ENCODE measurements at places on chromosomes 11 and 22.

GRCh38 chr11:69958308-69958707, 119.8 kb upstream of the ANO1 start:
- DNase-seq: no peak

DNA sequence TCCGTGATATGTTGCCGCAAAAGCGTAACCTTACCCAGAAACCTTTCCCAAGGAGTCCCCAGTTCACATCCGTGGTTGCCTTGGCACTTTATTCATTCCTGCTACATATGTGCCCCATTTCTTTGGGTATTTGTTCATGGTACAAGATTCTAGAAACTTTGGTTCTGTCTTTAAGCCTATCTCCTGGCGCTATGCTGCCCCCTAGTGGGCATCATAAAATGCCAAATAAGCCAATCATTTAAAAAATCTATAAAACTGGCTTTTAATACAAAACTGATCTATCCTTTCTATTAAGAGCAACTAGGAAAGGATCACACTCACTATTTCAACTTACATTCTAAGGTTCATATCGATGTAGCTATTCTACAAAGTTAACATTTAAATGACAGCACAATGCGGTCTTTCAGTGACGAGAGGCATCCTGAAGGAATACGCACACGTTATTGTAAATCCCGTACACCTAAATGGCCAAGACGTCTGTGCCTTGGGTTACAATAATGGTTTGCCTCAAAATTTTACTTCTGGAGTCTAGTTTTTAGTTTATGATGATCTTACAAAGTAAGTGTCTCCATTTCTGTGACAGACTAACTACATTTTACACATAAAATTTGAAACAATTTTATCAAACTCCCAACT, 16.2 kb downstream of the PIWIL3 start:
- DNase-seq: peak; percentile 25

DNA sequence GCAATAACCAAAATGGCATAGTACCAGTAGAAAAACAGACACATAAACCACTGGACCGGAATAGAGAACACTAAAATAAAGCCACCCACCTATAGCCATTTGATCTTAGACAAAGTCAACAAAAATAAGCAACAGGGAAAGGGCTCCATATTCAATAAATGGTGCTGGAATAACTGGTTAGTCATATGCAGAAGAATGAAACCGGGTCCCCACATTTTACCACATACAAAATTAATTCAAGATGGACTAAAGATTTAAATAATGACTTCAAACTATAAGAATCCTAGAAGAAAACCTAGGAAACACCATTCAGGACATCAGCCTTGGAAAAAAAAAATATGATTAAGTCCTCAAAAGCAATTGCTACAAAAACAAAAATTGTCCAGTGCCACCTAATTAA, 30.1 kb upstream of the NOX4 start:
- no peak for DNase-seq

- no peak for DNase-seq
Measured at GRCh38 chr22:49969751-49970527, 9.4 kb downstream of the PIM3 start.

GRCh38 chr22:37193629-37194191, 5.7 kb upstream of the C1QTNF6 start:
- DNase-seq: no peak

- no peak for DNase-seq
Measured at GRCh38 chr11:44766972-44767278, 40.2 kb downstream of the TSPAN18 start.

DNA sequence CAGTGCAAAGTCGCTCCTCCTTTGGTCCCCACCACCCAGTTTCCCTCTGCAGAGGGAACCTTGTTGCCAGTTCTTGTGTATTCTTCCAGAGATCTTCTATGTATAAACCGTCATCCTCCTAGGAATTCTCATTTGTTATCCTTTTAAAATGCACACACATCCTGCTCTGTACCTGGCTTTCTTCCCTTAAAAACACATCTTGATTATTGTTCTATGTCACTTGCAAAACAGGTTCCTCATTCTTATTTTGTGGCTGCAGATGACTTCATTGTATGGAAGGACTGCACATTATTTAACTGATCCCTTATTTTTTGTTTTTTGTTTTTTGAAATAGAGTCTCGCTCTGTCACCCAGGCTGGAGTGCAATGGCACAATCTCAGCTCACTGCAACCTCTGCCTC, 26.6 kb upstream of the SYT7 start:
- no peak for DNase-seq

DNA sequence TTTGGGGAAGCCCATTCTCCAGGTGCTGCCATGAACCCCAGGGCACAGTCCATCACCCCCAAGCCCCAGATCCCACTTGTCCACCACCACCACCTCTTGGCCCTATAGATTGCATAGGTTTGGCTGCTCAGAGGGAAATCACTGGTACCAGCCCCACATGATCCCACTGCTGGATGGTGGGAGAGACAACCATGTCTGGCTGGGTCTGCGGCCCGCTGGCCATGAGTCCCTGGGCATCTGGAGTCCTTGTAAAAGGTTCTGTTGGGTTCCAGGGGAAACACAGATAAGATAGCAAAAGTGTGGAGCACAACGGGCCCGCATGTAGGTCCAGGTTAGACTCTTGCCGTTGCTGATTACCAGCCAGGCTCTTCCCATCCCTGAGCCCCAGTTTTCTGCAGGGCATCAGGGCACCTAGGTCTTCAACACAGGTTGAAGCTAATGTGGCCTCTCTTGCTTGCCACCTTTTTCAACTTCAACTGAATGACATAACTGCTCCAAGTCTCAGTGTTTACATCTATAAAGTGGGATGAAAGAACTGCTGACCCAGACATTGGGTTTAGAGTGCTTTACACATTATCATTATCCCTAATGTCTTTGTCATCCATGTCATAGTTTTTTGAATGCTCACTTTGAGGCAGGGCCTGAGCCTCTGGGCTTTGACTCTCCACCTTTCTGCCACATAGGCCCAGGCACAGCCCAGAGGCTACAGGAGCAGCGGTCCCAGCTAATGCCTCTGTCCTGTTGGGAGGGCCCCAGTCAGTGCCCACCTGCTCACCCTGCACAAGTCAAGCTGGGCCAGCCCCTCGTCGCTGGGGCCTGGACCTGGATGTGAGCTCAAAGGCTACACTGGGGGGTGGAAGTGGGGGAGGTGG, 1.0 kb upstream of the TANGO2 start:
- no peak for DNase-seq

DNA sequence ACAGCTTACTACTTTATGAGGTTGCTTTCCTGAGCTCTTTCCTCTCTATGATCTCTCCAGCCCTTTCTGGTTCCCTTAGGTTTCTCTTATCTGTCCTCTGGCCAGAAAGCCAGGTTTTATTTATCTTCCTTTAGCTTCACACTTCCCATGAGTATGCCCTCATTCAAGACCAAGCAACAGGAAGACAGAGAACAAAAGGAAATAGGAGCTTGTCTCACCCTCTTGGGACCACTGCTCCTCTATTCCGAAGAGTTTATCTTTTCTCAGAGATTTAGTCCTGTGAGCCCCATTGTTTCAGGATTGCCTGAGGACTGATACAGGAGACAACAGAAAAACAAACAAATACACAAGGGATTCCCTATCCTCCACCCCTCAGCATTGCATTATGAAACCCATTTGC, 62.4 kb upstream of the CCDC179 start:
- DNase-seq: no peak

GRCh38 chr11:11808992-11809615, 32.7 kb upstream of the USP47 start:
- DNase-seq: no peak

- no peak for DNase-seq
Measured at GRCh38 chr11:68524213-68524612, 63.7 kb downstream of the PPP6R3 start.

DNA sequence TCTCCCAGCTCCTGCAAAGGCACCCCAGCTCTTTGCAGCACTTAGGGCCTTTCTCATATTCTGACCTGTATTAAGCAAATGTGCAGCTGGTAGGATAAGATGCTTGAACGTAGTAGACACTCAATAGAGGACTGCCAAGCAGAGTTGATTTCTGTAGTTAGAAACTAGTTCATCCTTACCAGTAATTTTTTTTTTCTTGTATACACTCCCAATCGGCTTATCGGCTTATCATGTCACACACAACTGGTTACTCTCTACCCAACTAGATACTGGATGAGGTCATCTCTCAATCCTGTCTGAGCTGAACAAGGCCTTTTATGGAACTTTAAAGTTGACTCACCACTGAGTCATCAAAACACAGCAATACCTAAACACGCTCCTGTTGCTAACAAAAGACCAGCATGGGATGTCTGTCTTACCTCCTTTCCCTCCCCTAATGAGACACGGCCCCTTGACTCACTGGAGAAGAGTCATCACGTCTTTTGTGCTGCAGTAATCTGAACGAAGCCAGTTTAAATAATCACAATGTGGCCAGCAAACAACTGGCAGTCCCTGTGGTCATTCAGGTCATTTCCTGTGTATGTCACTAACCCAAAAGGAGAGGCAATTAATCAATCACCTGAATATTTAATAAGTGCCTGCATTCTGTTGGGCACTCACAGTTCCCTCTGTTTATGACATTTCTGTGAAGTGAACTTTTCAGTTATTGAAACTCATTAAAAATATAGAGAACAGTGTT, 7.5 kb upstream of the WEE1 start:
- peak; percentile 100 for DNase-seq

- no peak for DNase-seq
Measured at GRCh38 chr11:15378941-15379340, 264.2 kb downstream of the INSC start.

DNA sequence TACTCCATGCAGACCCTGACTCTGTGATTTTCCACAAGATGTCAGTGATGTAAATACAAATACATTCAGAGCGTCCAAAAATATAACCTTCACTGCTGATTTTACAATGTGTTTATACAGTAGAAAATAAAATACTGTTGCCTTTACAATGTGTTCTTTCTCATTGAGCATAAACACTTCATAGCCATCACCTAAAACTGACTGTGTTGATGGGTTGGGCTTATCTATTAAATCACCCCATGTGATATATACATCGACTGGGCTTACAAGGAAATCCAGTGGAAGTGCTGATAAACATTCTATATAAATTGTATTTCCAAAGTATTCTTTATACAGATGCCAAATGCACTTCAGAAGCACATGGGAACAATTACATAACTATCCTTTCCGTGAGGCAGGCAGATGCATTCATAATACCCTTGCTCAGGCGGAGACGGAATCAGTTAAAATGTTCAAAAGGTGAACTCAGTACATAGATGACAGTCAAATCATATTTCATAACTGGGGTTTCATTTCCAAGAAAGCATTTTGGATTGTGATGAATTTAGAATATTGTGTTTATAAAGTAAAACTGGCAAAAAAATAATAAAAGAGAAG, 27.7 kb downstream of the DDI1 start:
- no peak for DNase-seq

- DNase-seq: no peak
Measured at GRCh38 chr11:94928117-94928990, 45.0 kb downstream of the CWC15 start.

- no peak for DNase-seq
Measured at GRCh38 chr22:38886333-38886732, 14.3 kb upstream of the CBX6 start.

GRCh38 chr11:113614097-113614496, 92.0 kb downstream of the TMPRSS5 start:
- DNase-seq: no peak

- DNase-seq: no peak
Measured at GRCh38 chr11:3614742-3615171, 27.0 kb downstream of the ART5 start.

DNA sequence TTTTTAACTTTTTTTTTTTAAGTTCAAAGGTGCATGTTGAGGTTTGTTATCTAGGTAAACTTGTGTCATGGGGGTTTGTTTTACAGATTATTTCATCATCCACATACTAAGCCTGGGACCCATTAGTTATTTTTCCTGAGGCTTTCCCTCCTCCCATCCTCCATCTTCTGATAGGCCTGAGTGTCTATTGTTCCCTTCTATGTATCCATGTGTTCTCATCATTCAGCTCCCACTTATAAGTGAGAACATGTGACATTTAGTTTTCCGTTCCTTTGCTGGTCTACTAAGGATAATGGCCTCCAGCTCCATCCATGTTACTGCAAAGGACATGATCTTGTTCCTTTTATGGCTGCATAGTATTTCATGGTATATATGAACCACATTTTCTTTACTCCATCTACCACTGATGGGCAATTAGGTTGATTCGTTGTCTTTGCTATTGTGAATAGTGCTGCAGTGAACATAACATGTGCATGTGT, 14.4 kb downstream of the DEUP1 start:
- no peak for DNase-seq

GRCh38 chr11:64316672-64317324, 561 bp downstream of the TRMT112 start:
- no peak for DNase-seq

GRCh38 chr11:64643256-64643881, 52.3 kb downstream of the SLC22A12 start:
- no peak for DNase-seq
